ENCODE measurements at places on chromosomes 7 and 10.

DNA sequence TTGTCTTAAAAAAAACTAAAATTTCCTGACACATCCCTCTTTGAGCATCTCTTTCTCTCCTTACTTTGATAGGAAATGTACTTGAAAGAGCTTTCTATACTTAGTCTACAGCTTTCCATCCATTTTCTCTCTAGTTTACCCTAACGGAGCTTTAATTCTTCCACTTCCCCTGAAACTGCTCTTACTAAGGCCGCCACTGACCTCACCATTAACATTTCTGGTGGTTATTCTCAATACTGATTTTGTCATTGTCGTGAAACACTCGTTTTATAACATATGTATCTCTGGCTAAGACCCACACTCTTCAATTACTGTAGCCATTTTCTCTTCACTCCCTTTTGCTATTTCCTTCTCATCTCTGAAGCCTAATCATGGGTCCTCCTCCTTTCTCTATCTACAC lies 262.0 kb upstream of the FERD3L start:
- DNase-seq = no peak

DNA sequence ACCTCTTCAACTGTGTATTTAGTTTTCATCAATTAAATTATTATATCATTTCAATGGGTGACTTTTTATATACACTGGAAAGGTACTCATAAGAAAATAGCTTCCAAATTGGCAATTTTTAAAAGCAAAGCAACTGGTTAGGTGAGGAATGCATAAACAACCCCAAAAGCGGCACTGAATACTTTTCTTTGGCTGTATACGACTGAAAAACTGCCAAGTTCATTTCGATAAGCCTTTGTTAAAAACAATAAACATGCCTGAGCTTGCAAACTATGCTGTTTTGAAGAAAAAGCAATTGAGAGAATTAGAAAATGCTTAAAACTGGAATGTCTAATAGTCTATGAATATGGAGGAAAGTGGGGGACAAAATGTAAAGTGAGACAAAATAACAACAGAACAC lies 2.9 kb downstream of the SLC16A12 start:
- no peak for DNase-seq

DNA sequence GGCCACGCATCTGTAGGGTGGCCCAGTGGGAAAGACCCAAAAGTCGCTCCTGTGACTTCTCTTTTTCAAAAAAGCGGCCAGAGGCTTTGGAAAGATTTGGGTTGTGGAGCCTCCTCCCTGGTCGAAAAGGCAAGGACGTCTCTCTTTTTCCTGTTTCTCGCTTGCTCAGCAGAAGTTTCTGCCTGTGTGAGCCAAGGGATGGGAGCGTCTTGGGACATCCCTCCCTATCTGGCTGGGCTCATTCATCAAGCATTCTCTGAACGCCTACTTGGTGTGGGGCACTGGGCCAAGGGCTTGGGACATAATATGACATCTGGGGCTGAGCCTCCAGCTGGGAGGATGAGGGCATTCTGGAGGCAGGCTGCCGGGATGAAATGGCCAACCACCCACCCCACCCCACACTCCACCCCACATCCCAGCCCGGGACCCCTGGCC lies 120.9 kb downstream of the C10orf105 start:
- DNase-seq = no peak

- DNase-seq = no peak
Observed at GRCh38 chr7:72924386-72924732, 536 bp upstream of the POM121 start.

DNA sequence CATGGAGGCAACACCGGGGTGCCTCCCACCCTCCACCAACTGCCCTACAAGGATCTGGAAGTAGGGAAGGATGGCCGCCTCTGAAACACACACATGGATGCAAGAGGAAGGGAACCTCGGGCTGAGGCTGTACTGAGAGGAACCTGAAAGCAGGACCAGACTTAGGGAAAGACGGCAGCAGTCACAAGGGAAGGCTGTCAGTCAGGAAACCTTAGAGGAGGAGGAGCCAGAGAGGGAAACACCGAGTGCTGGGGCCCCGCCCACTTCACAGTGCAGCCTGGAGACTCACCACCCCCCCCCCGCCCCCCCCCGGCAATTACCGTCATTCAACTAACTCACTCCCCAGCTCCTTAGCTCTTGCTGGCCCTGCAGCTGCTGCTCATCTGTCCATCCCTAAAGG lies 2.5 kb downstream of the CYREN start:
- no peak for DNase-seq

DNA sequence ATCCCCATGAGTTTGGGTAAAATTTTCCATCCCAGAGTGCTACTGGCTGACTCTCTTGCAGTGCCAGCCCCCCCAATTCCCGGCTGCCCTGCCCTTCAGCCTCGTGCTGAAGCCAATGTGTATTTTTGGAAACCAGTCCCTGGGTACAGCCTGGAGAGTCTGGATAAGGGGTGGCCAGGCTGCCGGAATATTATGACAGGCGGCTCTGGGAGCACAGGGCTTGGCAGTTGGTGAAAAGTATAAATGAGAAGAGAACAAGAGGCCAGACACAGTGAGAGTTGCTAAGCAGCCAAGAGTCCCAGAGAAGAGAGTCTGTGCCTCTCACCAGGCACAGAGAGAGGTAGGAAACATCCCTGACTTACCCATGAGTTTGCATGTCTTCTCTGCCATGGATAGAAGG lies 53.6 kb downstream of the TMEM130 start:
- DNase-seq = no peak

GRCh38 chr10:106506526-106507283 lies 657.8 kb downstream of the SORCS1 start:
- DNase-seq = no peak
